ENCODE measurements at places on chromosomes 7 and 10.

- no peak for DNase-seq
Measured at GRCh38 chr7:159108941-159109652, 35.6 kb downstream of the VIPR2 start.

DNA sequence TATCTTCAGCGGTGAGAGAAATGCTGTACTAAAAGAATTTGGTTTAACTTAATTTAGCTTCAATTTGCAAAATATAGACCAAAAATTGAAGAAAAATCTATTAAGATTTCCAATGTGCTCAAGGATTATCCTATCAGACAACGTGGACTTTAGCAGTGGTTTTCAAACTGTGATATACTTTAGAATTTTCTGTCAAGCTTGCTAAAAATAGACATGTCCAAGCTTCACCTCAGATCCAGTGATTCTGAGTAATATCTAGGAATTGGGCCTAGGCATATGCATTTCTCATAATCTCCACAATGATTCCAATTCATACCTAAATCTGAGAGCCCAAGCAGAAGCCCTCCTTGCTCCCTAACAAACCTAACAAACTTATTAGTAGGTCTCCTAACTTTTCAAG, 3.4 kb downstream of the WASL start:
- no peak for DNase-seq

DNA sequence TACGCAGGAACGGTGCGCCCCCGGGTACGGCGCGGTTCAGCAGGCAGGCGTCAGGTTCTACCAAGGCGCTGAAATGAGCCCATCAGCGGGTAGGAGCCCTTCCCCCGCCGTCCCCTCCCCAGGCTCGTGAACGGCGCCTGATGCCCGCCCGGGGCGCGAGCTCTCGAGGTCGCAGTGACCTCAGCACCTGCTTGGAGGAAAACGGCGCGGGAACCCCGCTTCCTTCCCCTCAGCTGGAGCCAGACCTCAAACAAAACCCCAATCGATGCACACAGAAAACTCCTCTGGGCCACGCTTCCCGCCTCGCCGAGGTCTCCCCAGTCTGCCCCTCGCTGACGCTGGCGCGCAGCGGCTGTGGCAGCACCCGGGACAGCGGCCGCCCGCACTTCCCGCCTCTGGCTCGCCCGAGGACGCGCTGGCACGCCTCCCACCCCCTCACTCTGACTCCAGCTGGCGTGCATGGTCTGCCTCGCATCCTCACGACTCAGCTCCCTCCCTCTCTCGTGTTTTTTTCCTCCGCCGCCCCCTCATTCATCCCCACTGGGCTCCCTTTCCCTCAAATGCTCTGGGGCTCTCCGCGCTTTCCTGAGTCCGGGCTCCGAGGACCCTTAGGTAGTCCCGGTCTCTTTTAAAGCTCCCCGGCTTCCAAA, 514 bp upstream of the GAD2 start:
- DNase-seq, result no peak

- DNase-seq, result no peak
Measured at GRCh38 chr10:20407357-20407756, 489.8 kb downstream of the NEBL start.

- DNase-seq, result no peak
Measured at GRCh38 chr7:135537453-135537852, 20.3 kb upstream of the NUP205 start.

Measured in NCI-H460 (cell line).